ENCODE measurements at places on chromosomes 3 and 15. TPM values are rescaled to one million over a fixed set of nuclear protein-coding genes. Genes with fewer than 3 reads are reported as not detected.

DNA sequence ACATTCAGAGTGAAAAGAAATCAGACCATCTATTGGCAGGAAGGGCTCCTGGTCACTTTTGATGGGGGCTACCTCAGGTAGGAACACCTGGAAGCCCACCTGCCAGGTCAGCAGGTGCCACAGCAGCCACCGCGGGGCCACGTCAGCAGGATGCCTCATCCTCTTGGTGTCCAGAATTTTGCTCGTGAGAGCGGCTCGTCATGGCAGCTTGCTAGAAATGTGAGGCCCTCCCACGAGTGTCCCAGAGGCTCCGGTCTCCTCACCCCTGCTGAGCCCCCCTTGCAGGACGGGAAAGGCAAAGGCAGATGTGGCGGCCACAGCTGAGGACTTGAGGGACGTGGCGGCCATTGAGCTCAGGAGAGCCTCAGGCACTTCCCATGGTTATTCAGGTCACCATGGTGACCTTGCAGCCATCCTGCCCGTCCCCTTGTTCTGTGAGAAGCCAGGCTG, 129.4 kb downstream of the LRRK1 start:
- H3K36me3 ChIP-seq = no peaks in the 10 kb centered on the region
- no peak overlapping the region for H3K27ac ChIP-seq
- H3K4me3 ChIP-seq = no peak overlapping the region
- peak; percentile 55 for DNase-seq

DNA sequence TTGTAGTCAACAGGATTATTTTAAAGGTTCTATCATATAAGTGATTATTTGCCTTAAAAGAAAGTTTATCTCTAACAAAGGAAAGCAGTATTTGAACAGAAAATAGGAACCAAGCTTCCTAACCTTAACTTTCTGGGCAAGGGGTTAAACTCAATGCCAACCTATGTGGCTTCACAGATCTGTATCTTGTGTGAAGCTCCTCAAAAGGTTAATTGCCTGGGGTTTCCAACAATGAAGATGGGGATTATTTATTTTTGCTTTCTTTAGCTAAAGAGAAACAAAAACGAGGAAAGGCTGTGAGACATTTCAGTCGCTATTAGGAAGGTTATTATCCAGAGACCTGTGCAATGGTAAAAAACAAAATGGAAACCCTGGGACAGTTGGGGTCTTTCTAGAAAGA, 1.1 kb upstream of the WDR82 start:
- H3K36me3 ChIP-seq = peaks cover 14% of the 10 kb centered on the region
- H3K27ac ChIP-seq = peak overlapping the region; percentile 98
- H3K4me3 ChIP-seq = peak overlapping the region; percentile 98
- DNase-seq = no peak
- H3K4me1 ChIP-seq = peaks cover 23% of the 10 kb centered on the region

GRCh38 chr3:187669675-187670504, at the start of gene SST:
Gene SST, minus strand, starts transcription at chr3:187670394. Its CDS starts 103 bp downstream, at chr3:187670291.
- no peak within 1 kb of the TSS for H3K27ac ChIP-seq
- H3K36me3 ChIP-seq = no peaks in the 10 kb centered on the region
- peak; percentile 74 for DNase-seq
- peak within 1 kb of the TSS; percentile 46 for H3K4me3 ChIP-seq

DNA sequence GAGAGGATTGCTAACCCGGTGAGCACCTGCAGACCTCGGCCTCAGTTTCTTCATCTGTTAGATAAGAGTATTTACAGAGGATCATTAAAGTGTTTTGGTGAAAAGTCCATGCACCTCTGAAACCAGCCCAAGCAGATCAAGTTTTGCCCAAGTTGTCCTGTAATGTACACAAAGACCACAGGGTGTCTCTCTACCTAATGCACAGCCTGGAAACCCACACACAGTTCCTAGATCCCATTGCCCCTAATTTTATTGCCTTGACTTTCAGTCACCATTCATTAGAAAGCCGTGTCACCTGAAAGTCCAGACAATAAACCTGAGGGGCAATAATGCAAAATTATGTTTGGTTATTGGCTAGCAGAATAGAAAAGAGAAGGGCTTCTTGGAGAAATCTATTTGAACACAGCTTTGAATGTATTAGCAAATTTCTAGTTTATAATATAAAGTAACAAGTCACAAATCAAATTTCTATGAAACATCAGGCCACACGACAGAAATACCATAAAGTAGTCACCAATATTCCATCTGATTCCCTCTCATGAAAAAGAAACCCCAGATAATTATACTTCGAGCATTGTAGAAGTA, 161.3 kb upstream of the SLC2A2 start:
- no peaks in the 10 kb centered on the region for H3K27me3 ChIP-seq
- no peak overlapping the region for H3K4me3 ChIP-seq
- H3K27ac ChIP-seq = no peak overlapping the region
- H3K36me3 ChIP-seq = no peaks in the 10 kb centered on the region

- peaks cover 15% of the 10 kb centered on the region for H3K4me1 ChIP-seq
- DNase-seq = no peak
- no peaks in the 10 kb centered on the region for H3K27me3 ChIP-seq
- no peaks in the 10 kb centered on the region for H3K36me3 ChIP-seq
- no peak overlapping the region for H3K4me3 ChIP-seq
These were observed 55.3 kb upstream of the LEKR1 start for GRCh38 chr3:156770699-156771414.

DNA sequence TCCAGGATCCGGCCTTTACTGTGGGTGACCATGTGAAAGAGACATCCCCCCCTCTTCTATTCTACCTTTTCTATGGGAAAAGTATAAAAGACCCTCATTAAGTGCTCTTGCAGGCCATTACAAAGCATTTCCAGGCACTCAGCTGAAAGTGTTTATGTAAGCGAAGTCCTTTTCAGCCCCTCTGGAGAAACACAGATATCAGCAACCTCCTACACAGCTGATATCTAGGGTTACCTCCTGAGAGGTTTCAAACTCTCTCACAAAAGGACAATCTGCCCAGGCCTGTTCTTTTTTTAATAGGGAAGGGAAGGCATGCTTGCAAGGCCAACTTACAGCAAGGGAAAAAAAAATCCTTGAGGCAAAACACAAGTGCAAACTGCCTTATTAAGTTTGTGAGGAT, 12.6 kb downstream of the ETV5 start:
- no peaks in the 10 kb centered on the region for H3K36me3 ChIP-seq
- peak overlapping the region; percentile 88 for H3K4me3 ChIP-seq
- DNase-seq = no peak

DNA sequence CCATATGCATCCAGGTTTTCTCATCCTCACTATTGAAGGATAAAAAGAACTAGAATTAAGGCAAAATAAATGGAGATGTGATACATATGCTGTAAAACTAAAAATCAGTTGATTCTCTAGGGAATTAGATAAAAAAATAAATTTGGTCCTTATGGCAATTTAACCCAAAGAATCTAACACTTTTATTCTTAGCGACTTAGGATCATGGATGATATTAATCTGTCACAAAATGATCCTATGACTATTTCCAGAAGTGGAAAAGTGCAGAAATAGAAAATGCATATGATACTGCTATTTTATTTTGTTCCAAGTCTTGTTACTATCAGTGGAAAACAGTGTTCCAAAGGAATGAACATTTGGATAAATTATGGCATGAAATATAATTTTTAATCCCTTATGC, 746.3 kb downstream of the ROBO2 start:
- H3K4me1 ChIP-seq = no peaks in the 10 kb centered on the region
- no peaks in the 10 kb centered on the region for H3K36me3 ChIP-seq
- DNase-seq = no peak

DNA sequence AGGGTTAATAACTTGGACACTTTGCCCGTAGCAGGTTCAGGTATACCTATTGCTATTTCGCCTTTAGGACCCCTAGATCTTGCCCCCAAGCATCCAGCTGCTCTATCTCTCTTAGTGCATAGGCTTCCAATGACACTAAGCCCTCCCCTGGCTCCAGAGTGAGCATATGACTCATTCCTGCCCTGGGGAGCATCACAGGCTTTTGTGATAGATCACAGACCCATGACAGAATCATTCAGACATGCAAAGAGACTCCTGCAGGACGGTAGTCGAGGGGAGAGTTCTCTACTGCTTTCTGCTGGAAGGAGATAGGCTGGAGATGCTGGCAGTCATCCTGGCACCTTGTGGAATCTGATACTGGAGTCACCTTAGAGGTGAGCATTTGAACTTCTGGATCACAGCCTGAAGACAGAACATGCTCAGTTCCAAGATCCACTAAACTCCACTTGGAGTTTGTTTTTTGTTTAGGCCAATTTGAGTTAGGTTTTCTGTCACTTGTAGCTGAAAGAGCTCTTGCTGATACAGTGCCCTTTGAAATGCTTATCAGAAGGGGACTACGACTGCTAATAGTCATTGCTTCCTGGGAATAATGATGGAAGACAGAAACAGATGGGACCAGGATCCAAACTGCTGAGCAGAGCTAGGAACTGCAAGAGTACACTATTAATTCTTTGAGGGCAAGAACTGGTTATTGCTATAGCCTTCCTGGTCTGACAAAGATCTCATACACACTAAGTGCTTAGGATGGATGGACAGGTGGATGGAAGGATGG, 11.0 kb downstream of the LYSMD2 start:
- H3K4me3 ChIP-seq = peak overlapping the region; percentile 40
- H3K36me3 ChIP-seq = no peaks in the 10 kb centered on the region
- no peak for DNase-seq

DNA sequence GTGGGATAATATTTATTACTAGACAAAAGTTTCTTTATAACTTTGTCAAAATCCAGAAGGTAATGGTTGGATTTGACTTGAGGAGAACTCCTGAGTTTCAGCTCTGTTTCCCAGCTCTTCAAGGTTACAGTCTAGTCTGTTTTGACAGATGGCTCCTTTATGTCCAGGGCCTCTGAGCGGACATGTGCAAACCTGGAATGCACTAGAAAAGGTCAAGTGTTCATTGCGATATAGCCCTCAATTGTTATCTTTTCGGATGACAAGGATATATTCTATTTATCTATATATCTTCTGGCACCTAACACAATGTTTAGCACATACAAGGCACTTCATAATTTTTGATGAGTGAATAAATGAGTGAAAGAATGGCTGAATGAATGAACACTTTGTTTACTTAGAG, 513.2 kb upstream of the GOLIM4 start:
- H3K4me1 ChIP-seq = no peaks in the 10 kb centered on the region
- no peak overlapping the region for H3K4me3 ChIP-seq
- no peaks in the 10 kb centered on the region for H3K36me3 ChIP-seq
- H3K27me3 ChIP-seq = no peaks in the 10 kb centered on the region

- H3K36me3 ChIP-seq = no peaks in the 10 kb centered on the region
- no peak overlapping the region for H3K27ac ChIP-seq
- DNase-seq = no peak
These were observed 472.9 kb upstream of the CBLB start for GRCh38 chr3:106341586-106342162.

DNA sequence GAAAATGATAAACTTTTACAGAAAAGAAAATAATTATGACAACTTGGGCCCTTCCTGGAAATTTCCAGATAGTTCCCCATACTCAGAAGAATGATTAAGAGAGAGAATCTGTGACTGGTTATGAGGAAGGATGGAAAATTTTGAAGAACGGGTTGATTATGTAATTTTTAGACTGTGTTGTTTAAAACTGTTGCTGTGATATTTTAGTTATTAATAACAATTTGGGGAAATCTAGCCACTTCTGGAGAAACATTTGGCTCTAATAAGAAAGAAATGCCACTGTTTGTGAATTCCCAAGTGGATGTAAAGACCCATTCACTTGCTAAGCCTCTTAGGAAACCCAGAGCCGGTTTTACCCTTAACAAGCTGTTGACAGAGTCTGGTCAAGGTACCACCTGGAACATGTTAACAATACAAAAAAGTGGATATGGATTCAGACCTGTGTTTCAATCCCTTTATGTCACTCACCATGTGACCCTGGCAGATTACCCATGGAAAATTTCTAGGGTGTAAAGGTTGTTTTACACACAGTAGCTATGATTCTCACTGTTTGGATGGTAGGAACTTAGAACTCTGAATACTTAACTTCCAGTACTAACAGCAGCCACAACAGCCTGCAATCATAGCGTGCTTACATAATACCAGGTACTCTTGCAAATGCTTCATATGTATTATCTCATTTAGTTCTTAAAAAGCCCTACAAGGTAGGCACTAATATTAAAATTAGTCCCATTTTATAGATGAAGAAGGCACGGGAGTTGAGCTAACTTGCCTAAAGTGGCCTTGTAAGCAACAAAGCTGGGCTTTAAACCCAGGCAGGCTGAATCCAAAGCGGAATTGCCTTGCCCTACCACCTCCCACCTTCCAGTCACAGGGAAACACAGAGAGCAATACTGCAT, 32.0 kb downstream of the ZBTB38 start:
- H3K36me3 ChIP-seq = peaks cover 16% of the 10 kb centered on the region
- no peaks in the 10 kb centered on the region for H3K27me3 ChIP-seq
- no peak overlapping the region for H3K27ac ChIP-seq
- H3K4me3 ChIP-seq = no peak overlapping the region
- DNase-seq = no peak

- no peaks in the 10 kb centered on the region for H3K4me1 ChIP-seq
- H3K27me3 ChIP-seq = peaks cover 18% of the 10 kb centered on the region
- H3K4me3 ChIP-seq = no peak overlapping the region
These were observed 181.1 kb downstream of the MYRIP start for GRCh38 chr3:39990532-39990931.

- no peaks in the 10 kb centered on the region for H3K36me3 ChIP-seq
- H3K4me3 ChIP-seq = no peak overlapping the region
- DNase-seq = no peak
These were observed 52.1 kb downstream of the TFG start for GRCh38 chr3:100761211-100761942.

GRCh38 chr3:34016925-34017587, 218.6 kb downstream of the PDCD6IP start:
- peaks cover 1% of the 10 kb centered on the region for H3K4me1 ChIP-seq
- no peak overlapping the region for H3K27ac ChIP-seq
- peaks cover 11% of the 10 kb centered on the region for H3K27me3 ChIP-seq
- H3K36me3 ChIP-seq = no peaks in the 10 kb centered on the region
- DNase-seq = no peak

- no peaks in the 10 kb centered on the region for H3K36me3 ChIP-seq
- H3K27me3 ChIP-seq = peaks cover 23% of the 10 kb centered on the region
- H3K4me3 ChIP-seq = peak overlapping the region; percentile 84
These were observed 1.2 kb downstream of the CTSH start for GRCh38 chr15:78943692-78944091.

- DNase-seq = no peak
- H3K27ac ChIP-seq = no peak overlapping the region
- H3K4me3 ChIP-seq = no peak overlapping the region
- H3K27me3 ChIP-seq = no peaks in the 10 kb centered on the region
- no peaks in the 10 kb centered on the region for H3K36me3 ChIP-seq
- peaks cover 10% of the 10 kb centered on the region for H3K4me1 ChIP-seq
These were observed 136.5 kb downstream of the PLCH1 start for GRCh38 chr3:155608228-155608920.

DNA sequence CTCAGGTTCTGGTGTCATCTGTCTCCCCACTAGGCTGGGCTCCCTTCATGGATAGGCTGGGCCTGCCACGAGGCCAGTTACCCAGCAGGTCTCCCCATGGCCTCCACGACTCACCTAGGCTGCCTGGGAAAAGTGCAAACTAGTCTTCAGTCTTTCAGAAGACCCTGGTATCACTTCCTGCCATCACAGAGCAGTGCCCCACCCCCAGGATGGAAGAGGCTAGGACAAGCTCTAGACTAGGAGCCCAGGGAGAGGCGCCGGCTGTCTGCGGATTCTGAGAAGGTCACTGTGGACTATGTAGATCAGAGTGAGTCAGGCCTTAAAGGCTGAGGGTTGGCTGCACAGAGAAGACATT, 63.7 kb downstream of the CORO2B start:
- H3K27me3 ChIP-seq = peaks cover 3% of the 10 kb centered on the region
- H3K27ac ChIP-seq = no peak overlapping the region
- no peak for DNase-seq
- H3K36me3 ChIP-seq = no peaks in the 10 kb centered on the region
- no peak overlapping the region for H3K4me3 ChIP-seq

- H3K4me3 ChIP-seq = no peak overlapping the region
- no peak for DNase-seq
- H3K27me3 ChIP-seq = no peaks in the 10 kb centered on the region
These were observed 357.2 kb downstream of the ZNF385D start for GRCh38 chr3:21393683-21394311.

The BCL2A1 gene
- total RNA-seq = not detected

The RAD51 gene
- 20.5 TPM for total RNA-seq

The GOLGA8G gene
- total RNA-seq = not detected

The TRIM71 gene
- 26.5 TPM for total RNA-seq

The MNS1 gene
- 9.0 TPM for total RNA-seq
